T-helper 17 cell (primary cell): ENCODE measurements at places on chromosomes 6 and 20.

- H3K27me3 ChIP-seq: no peaks in the 10 kb centered on the region
- no peak for DNase-seq
- H3K36me3 ChIP-seq: peaks cover 10% of the 10 kb centered on the region
These were observed 72.7 kb downstream of the IGF2R start for GRCh38 chr6:160041608-160042007.

- peaks cover 39% of the 10 kb centered on the region for H3K4me1 ChIP-seq
- peaks cover 7% of the 10 kb centered on the region for H3K36me3 ChIP-seq
These were observed 34.6 kb downstream of the PPARD start for GRCh38 chr6:35377002-35377401.

GRCh38 chr6:61640463-61640862 is 645.6 kb downstream of the KHDRBS2 start:
- no peak overlapping the region for H3K4me3 ChIP-seq
- H3K4me1 ChIP-seq: no peaks in the 10 kb centered on the region
- no peaks in the 10 kb centered on the region for H3K27me3 ChIP-seq
- no peak overlapping the region for H3K27ac ChIP-seq
- H3K36me3 ChIP-seq: no peaks in the 10 kb centered on the region

GRCh38 chr20:51022803-51023616 is at the start of gene KCNG1:
Gene KCNG1, minus strand, starts transcription at chr20:51023107. Its CDS starts 12,769 bp downstream, at chr20:51010338.
- peaks cover 5% of the 10 kb centered on the region for H3K36me3 ChIP-seq
- H3K4me3 ChIP-seq: peak within 1 kb of the TSS; percentile 87

DNA sequence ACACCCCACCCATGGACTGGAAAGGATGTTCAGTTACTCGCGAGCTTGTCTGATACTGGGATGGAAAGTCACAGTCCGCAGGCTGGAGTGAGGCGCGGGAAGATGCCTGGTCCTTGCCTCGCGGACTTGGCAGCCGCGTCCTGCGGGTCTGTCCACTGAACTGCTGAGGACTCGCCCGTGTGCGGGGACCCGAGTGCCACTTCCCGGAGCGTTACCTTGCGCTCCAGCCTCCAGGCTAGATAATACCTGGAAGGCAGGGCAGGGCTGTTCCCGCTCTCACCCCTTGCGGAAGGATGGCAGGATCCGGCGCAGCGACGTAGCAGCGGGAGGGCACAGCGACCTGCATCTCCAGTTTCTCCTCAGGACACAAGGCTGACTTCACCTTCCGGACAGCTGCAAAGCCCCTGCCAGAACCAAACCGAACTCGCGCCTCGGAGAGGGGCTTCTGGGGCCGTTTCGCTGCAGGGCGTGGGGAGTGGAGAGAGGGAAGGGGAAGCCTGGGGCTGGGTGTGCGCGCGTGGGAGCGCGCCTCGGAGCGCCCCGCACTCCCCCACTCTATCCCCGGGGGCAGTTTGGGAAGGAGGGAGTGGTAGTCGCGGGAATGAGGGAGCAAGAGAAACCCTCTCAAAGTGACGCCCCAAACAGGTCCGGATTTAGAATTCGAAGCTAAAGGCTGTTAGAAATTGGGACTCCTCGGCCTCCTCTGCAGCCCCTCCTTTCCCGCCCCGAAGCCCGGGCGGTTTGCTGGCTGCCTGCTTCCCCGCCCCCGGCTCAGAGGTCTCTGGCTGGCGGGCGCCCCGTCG is at the start of gene KCNQ5:
Gene KCNQ5 (plus strand): TSS at position 774 of the 803 bp plus-strand sequence.
- peak within 1 kb of the TSS; percentile 34 for H3K27ac ChIP-seq
- H3K27me3 ChIP-seq: peaks cover 25% of the 10 kb centered on the region
- peaks cover 29% of the 10 kb centered on the region for H3K4me1 ChIP-seq
- H3K36me3 ChIP-seq: peaks cover 4% of the 10 kb centered on the region
- DNase-seq: no peak

DNA sequence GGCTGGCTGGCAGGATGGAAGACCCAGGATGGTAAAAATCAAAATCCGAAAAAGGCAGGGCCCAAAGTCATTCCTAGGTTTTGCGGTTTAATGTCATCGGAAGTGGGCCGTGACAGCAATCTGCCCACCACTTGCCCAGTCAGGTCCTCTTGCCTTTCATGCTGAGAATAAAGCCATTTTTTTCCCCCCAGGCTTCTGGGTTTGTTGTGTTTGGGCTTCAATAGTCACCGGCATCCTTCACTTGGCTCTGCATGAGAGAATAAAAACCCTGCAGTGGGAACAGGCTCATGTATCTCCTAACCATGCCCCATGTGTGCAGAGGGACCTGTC is 56.1 kb downstream of the MEP1A start:
- no peak overlapping the region for H3K4me3 ChIP-seq
- no peak overlapping the region for H3K27ac ChIP-seq
- H3K4me1 ChIP-seq: peaks cover 11% of the 10 kb centered on the region
- peaks cover 7% of the 10 kb centered on the region for H3K36me3 ChIP-seq
- H3K27me3 ChIP-seq: peaks cover 53% of the 10 kb centered on the region

- peaks cover 8% of the 10 kb centered on the region for H3K4me1 ChIP-seq
- H3K4me3 ChIP-seq: no peak overlapping the region
- no peak for DNase-seq
These were observed 1179.6 kb downstream of the HACE1 start for GRCh38 chr6:103680116-103680515.

DNA sequence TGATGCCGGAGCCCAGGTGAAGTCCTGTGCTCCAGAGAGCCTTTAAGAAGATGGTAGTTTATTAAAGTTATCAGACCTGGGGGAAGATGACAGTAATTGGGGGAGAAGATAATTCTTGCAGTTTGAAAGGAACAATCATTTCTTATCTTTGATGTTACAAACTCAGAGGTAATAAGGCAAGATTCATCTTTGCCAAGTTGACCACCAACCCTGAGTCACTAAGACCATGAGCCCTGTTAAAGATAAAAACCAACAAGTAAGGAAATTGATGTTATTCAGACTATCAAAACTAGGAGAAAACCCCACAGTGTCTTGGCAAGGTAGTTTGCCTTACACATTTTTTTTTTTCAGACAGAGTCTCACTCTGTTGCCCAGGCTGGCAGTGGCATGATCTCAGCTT is 73.1 kb downstream of the MKKS start:
- no peaks in the 10 kb centered on the region for H3K36me3 ChIP-seq
- no peak overlapping the region for H3K27ac ChIP-seq
- peaks cover 26% of the 10 kb centered on the region for H3K27me3 ChIP-seq
- no peak overlapping the region for H3K4me3 ChIP-seq
- H3K4me1 ChIP-seq: no peaks in the 10 kb centered on the region
- DNase-seq: no peak

GRCh38 chr20:25592135-25592852 is 7.0 kb upstream of the NINL start:
- DNase-seq: no peak
- H3K36me3 ChIP-seq: peaks cover 4% of the 10 kb centered on the region
- peaks cover 18% of the 10 kb centered on the region for H3K27me3 ChIP-seq
- H3K27ac ChIP-seq: no peak overlapping the region

DNA sequence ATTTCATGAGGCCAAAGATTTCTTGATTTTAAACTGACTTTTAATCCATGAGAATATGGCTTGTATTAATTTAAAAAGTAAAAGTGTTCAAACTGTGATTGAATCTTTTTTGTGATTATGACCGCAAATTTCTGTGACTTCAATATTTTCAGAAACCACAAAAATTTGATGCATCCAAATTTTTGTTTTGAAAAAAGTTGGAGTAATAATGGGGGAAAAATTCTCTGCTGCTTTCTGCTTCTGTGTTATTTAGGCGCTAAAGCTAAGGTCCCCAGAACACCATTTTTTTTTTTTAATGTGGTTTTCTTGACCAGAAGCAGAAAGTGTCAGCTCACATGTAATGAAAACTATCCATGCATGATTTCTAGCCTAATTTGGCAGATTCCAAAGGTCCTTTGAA is 65.3 kb downstream of the GRIK2 start:
- DNase-seq: no peak
- no peak overlapping the region for H3K27ac ChIP-seq
- no peaks in the 10 kb centered on the region for H3K27me3 ChIP-seq
- H3K36me3 ChIP-seq: no peaks in the 10 kb centered on the region
- H3K4me1 ChIP-seq: no peaks in the 10 kb centered on the region

- no peak overlapping the region for H3K27ac ChIP-seq
- no peak for DNase-seq
- H3K36me3 ChIP-seq: no peaks in the 10 kb centered on the region
- H3K4me1 ChIP-seq: no peaks in the 10 kb centered on the region
- H3K27me3 ChIP-seq: no peaks in the 10 kb centered on the region
These were observed 23.0 kb upstream of the FLRT3 start for GRCh38 chr20:14360416-14360815.

DNA sequence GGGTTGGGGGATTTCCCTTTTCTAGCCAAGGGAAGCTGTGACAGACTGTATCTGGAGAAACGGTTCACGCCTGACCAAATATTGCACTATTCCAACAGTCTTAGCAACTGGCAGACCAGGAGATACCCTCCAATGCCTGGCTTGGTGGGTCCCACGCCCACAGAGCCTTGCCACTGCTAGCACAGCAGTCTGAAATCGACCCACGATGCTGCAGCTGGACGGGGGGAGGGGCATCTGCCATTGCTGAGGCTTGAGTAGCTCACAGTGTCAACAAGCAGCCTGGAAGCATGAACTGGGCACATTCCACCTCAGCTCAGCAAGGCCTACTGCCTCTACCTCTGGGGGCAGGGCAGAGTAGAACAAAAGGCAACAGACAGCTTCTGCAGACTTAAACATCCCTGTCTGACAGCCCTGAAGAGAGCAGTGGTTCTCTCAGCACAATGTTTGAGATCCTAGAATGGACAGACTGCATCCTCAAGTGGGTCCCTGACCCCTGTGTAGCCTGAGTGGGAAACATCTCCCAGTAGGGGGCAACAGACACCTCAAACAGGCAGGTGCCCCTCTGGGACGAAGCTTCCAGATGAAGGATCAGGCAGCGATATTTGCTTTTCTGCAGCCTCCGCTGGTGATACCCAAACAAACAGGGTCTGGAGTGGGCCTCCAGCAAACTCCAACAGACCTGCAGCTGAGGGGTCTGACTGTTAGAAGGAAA is 89.9 kb upstream of the ECI2 start:
- H3K36me3 ChIP-seq: peaks cover 4% of the 10 kb centered on the region
- no peak overlapping the region for H3K27ac ChIP-seq
- no peak overlapping the region for H3K4me3 ChIP-seq
- H3K4me1 ChIP-seq: no peaks in the 10 kb centered on the region
- no peak for DNase-seq

DNA sequence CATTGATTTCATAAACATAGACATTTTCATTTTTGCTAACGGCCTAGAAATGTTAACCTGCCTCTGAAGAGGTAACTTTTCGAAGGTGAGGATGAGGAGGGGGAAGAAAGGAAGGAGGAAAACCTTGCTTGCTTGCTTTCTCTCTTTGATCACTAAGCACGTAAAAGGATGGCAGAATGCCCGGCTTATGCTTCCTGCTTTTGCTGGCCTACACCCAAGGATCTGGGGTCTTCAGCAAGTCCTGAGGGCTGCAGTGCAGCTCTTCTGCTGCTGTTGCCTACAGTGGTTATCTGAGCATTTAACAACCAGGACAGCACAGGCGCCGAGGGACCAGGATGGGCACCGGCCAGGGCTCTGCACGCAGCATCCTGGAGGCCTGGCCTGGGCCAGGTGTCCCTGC is 150.8 kb upstream of the TAB2 start:
- H3K36me3 ChIP-seq: peaks cover 7% of the 10 kb centered on the region
- H3K27me3 ChIP-seq: no peaks in the 10 kb centered on the region
- no peak for DNase-seq
- peaks cover 34% of the 10 kb centered on the region for H3K4me1 ChIP-seq
- peak overlapping the region; percentile 89 for H3K27ac ChIP-seq

DNA sequence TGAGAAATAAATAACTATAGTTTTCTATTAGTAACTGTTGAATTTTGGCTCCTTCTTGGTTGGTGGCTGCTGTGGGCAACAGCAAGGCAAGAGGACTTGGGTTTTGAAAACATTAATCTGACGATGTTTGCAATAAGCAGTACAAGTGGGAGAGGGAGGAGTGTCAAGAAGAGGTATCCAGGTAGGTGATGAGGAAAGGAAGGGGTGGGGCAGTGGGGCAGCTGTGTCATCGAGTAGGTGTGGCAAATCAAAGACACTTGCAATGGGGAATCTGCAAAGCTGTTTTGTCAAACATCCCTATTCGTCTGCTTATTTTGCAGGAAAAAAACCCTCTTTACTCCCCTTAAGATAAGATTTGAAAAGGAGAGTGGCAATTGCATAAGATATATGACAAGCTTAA is 171.9 kb upstream of the MAP3K7 start:
- no peak overlapping the region for H3K4me3 ChIP-seq
- no peaks in the 10 kb centered on the region for H3K4me1 ChIP-seq
- H3K27me3 ChIP-seq: peaks cover 33% of the 10 kb centered on the region
- DNase-seq: no peak
- no peaks in the 10 kb centered on the region for H3K36me3 ChIP-seq
- H3K27ac ChIP-seq: no peak overlapping the region

- peaks cover 2% of the 10 kb centered on the region for H3K36me3 ChIP-seq
- H3K27ac ChIP-seq: no peak overlapping the region
- no peak for DNase-seq
- peaks cover 16% of the 10 kb centered on the region for H3K4me1 ChIP-seq
- no peaks in the 10 kb centered on the region for H3K27me3 ChIP-seq
These were observed 137.6 kb upstream of the RPS6KA2 start for GRCh38 chr6:166764473-166765233.

DNA sequence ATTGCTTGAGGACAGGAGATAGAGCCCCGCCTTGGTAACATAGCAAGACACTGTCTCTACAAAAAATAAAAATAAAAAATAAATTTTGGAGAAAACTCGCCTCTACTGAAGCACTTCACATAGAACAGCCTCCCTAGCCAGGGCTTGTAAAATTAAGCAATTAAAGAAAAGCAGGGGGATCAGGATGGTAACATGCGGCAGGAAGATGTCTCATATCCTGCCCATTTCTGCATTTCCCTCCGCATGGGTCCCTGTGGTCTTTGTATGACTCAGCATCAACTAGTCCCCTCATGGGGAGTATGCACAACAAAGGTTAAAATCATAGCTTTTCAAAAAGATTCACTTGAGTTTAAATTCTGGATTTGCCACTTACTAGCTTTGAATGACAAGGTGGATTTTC is 379.0 kb downstream of the EPHA7 start:
- no peaks in the 10 kb centered on the region for H3K27me3 ChIP-seq
- H3K4me3 ChIP-seq: no peak overlapping the region
- no peak for DNase-seq
- no peaks in the 10 kb centered on the region for H3K36me3 ChIP-seq

DNA sequence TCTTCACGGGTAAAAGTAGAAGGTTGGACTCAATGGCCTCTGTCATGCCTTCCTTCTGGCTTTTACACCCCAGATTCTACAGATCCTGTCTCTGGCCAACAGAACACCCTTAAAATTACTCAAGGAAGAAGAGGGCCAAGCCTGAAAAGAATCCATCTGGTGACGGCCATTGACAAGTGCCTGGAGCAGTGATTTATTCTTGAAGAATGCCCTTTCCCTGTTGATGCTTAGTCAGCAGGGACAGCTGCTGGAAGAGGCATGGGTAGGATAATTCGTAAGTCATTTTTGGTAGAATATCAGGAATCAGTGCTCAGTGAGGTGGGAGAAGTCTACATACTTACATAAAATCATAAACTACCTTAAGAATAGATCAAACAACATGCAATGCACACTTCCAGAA is 397.9 kb downstream of the SAMD5 start:
- H3K27me3 ChIP-seq: no peaks in the 10 kb centered on the region
- no peak overlapping the region for H3K4me3 ChIP-seq
